ENCODE measurements at places on chromosomes 6 and 20.

- DNase-seq = no peak
Measured at GRCh38 chr20:9339708-9340107, 174.7 kb upstream of the LAMP5 start.

GRCh38 chr6:101722471-101722870 is 329.0 kb downstream of the GRIK2 start:
- no peak for DNase-seq

- DNase-seq = no peak
Measured at GRCh38 chr6:23446469-23446967, 679.5 kb upstream of the NRSN1 start.

- no peak for DNase-seq
Measured at GRCh38 chr20:49579874-49580812, 12.2 kb upstream of the PTGIS start.

GRCh38 chr20:18323705-18324104 is 35.4 kb downstream of the ZNF133 start:
- no peak for DNase-seq

- DNase-seq = no peak
Measured at GRCh38 chr6:135972150-135972549, 120.6 kb downstream of the PDE7B start.

DNA sequence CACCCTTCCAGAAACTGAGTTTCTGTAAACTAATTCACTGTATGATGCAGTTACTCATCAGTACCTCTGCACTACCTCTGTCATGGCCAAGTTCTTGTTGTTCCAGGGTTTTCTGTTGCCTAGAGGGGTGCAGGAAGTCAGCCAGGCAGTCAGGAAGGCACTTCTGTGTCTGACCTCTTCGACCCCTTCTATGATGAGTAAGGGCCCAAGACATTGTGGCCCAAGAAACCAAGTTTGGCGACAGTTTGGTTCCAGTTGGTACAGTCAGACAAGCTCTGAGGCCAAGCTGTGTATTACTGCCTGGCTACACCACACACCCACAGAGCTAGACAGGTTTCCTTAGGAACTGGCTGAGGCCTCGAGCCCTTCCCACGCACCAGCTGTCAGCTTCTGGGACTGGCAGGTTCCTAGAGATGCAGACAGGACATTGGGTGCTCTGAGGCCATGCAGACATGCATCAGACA is 41.2 kb downstream of the TRAF3IP2 start:
- DNase-seq = no peak

DNA sequence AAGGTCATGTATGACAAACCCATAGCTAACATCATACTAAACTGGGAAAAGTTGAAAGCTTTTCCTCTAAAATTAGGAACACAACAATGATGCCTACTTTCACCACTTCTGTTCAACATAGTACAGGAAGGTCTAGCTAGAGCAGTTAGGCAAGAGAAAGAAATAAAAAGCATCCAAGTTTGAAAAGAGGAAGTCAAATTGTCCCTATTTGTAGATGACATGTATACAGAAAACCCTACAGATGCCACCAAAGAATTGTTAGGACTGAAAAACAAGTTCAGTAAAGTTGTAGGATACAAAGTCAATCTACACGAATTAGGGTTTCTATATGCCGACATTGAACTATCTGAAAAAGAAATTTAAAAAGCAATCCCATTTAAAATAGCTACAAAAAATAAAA is 89.4 kb upstream of the GLP1R start:
- DNase-seq = no peak

GRCh38 chr6:167579806-167580618 is 246.7 kb upstream of the AFDN start:
- no peak for DNase-seq

GRCh38 chr20:40218316-40218969 is 470.6 kb downstream of the MAFB start:
- no peak for DNase-seq

DNA sequence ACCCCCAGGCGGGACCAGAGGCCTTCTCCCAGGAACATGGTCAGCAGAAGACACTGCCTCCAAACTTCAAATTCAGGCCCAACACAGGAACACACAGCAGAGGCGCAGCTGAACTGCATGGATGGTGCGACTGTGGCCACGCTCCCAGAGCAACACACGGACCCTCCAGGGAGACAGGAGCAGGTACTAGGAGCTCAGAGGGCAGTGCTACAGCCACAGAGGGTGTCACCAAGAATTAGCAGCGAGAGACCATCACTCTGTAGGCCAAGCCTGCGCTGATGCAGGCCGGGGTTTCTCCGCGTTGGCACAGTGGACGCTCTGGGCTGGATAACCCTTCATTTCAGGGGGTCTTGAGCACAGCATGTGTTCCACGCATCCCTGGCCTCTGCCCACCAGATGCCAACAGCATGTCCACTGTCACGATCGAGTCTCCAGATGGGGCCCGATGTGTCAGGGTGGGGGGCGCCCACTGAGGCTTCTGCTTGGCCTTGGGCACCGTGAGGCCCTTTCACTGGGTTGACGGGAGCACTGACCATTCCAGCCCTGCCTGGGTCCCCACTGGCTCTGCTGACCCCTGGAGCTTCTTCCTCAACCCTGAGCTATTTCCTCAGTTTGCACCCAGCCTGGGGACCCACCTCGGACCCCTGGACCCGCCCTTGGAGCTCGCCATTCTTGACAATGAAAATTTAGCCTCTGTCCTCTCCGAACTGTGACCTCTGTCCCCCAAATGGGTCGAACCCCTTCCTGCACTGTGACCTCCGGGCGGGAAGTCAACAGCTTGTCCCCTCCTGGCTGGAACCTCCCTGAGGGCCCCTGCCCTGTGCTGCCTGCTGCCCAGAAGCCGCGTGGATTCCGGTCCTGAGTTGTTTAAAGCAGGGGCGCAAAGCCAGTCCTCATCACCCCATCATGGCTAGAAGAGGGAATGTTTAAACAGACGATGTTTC is 239.4 kb downstream of the DLL1 start:
- DNase-seq = no peak

DNA sequence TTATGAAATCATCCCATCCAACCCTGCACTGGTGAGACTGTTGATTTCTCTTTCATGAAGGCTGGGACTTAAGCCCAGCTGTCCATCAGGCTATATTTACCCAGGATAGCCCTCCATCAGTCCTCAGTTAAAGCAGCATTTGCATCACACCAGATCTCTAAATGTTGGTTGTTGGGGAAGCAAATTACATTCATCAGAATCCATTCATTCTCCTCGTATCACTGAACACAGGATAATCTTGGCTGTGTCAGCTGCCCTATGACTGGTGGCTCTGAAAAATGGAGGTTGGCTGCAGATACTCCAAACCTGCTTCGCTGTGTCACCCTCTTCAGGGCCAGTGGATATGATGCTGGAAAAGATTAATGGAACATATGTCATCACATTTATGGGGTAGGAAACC is 718.3 kb downstream of the KIF16B start:
- DNase-seq = no peak

DNA sequence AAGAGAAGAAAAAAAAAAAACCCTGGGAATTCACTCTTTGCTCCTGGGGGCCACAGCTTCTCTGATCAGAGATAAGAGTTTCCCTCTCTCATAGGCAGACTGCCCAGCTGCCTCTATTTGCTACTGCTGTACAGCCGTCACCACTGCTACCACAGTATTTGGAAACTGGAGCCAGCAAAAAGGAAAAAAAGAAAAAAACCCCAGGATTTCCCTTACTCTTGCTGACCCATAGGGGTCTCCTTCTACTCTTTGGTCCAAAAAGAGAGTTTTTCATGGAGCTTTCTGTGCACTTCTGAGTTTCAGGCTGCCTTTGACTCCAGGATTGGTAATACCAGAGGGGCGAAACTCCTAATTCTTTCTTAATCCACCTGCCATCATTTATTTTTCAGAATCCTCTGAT is 89.7 kb downstream of the MDGA1 start:
- no peak for DNase-seq

GRCh38 chr6:11025921-11026635 is 18.0 kb downstream of the ELOVL2 start:
- DNase-seq = no peak

GRCh38 chr6:69489970-69490369 is 306.8 kb downstream of the LMBRD1 start:
- no peak for DNase-seq

DNA sequence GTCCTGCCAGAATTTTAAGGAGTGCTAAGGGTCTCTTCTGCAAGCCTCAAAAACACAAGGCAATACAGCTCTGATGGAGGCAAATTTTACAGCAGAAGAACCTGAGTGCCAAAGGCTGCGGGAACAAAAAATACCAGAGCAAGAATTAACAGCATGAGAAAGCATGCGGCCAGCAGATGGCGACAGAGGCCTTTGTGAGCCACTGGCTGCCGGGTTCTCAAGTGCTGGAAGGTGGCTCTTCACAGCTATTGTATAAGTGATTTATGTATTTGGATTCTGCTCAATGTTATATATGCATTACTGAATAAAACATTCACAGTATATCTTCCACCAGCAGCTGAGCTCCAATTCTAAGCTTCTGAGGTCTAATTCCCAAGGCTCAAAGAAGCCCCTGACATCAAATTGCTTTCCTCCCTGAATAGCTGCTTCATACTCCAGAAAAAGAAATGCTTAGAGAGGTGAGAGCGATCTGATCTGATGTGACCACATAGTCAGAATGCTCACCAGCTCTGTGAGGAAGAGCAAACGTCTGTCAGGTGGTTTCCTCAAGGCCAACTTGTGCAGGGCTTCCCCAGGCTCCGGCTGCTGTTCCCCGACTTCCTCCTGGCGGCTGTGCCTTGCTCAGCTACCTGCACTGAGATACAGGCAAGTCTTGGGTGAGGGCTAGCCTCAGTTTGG is 58.6 kb downstream of the PPP1R3G start:
- peak; percentile 90 for DNase-seq

- DNase-seq = no peak
Measured at GRCh38 chr6:142631517-142632385, 313.2 kb downstream of the HIVEP2 start.

DNA sequence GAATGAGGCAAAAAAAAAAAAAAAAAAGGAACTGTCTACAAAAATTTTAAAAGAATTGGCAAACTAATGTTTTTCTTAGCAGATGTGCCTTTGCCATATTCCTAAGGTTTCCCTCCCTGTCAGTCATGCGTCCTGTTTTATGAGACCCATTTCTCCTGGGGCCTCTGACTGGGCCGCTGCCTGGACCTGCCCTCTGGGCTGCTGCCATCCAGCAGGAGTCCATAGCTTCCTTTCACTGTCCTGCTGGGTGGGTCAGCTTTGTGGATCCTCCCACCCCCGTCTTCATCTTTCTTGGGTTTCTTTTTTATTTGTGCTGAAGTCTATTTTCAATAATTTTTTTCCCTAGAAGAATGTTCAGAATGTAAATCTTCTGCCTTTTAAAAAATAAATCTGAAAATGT is 110.8 kb upstream of the SCP2D1 start:
- no peak for DNase-seq

DNA sequence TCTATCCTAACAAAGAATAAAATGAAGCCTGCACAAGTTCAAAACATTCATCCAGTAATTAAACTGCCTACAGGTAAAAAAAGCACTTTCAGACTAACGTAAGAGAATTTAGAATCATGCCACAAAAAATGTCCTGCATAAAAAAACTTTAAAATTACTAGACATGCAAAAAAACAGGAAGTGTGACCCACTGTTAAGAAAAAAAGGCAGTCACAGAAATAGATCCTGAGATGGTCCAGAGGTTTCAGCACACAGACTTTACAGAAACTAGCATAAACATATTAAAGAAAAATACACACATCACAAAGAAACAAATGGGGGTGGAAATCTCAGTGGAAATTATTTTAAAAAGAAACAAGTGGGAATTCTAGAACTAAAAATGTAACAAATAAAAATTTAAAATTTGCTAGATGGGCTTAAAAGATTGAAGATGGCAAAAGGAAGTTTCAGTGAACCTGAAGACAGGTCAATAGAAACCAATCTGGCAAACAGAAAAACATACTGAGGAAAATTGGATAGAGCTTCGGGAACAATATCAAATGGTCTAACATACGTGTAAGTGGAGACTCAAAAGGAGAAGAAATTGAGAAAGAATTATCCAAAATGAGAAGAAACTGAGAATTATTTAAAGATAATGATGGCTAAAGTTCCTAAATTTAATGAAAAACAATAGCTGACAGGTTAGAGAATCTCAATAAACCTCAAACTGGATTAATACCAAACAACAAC is 3.4 kb upstream of the ZNF133 start:
- no peak for DNase-seq

- no peak for DNase-seq
Measured at GRCh38 chr6:123945386-123945785, 141.7 kb downstream of the NKAIN2 start.

Measured in CD4-positive, alpha-beta T cell treated with Interleukin-17A for 4 hours (primary cell).